ENCODE measurements at places on chromosomes 3 and 15.

GRCh38 chr15:98221144-98221543 lies 260.6 kb downstream of the ARRDC4 start:
- no peaks in the 10 kb centered on the region for H3K4me1 ChIP-seq
- DNase-seq = no peak
- no peak overlapping the region for H3K27ac ChIP-seq
- no peaks in the 10 kb centered on the region for H3K27me3 ChIP-seq
- no peak overlapping the region for H3K4me3 ChIP-seq

- no peak overlapping the region for H3K27ac ChIP-seq
- no peaks in the 10 kb centered on the region for H3K4me1 ChIP-seq
- H3K4me3 ChIP-seq = no peak overlapping the region
- peaks cover 6% of the 10 kb centered on the region for H3K36me3 ChIP-seq
Measured at GRCh38 chr3:42612928-42613327, 12.4 kb downstream of the NKTR start.

DNA sequence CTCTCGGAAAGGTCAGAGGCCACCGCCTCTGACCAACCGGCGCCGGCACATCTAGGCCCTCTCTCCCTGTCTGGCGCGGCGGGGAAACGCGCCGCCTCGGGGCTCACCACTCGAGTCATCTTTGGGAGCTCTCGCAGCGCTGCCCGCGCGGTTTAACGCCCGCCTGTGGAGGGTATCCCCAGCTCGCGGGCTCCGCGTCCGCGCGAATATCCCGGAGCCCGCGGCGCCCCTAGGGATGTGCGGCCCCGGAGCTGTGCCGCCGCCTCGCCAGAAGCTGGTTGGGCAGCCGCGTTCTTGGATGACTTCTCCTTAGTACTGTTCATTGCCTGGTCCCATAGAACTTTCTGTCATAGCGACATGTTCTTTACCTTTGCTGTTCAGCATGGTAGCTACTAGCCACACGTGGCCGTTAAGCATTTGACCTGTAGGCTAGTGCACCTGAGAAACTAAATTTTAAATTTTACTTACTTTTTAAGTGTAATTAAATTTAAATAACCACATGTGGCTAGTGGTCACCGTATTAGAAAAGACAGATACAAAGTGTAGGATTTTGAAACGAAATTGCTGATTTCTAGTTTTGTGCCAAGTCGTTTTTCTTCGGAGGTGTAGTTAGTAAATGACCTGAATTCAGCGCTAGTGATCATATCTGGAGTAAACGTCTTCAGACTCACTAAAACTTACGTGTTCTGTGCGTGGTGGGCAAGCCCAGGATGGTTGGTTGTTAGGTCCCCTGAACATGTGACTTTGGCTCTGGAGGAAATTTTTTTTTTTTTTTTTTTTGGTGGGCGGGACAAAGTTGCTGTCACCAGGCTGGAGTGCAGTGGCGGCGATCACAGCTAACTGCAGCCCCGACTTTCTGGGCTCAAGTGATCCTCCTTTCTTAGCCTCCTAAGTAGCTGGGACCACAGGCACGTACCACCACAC lies 835 bp downstream of the ARIH2 start:
- H3K4me3 ChIP-seq = peak overlapping the region; percentile 85
- peak overlapping the region; percentile 72 for H3K27ac ChIP-seq
- DNase-seq = peak; percentile 33

GRCh38 chr3:161559177-161559998 lies 62.8 kb downstream of the OTOL1 start:
- peak; percentile 70 for DNase-seq
- no peaks in the 10 kb centered on the region for H3K27me3 ChIP-seq
- no peaks in the 10 kb centered on the region for H3K36me3 ChIP-seq
- H3K4me1 ChIP-seq = 0 out of 2 replicates have a peak, but pooled peaks cover 6% of the 10 kb centered on the region
- no peak overlapping the region for H3K4me3 ChIP-seq
- no peak overlapping the region for H3K27ac ChIP-seq

Data from SJCRH30 (cell line).